ENCODE measurements at places on chromosomes 12 and 14. TPM values are rescaled to one million over a fixed set of nuclear protein-coding genes. Genes with fewer than 3 reads are reported as not detected.

Gene ZNF385A
- 102 TPM for total RNA-seq

Gene FIGNL2
- total RNA-seq, result 0.50 TPM

Gene SERPINA12
- not detected for total RNA-seq

Gene OAS2
- total RNA-seq, result 2.0 TPM

Gene RGS6
- total RNA-seq, result not detected

Gene RASSF9
- 13.5 TPM for total RNA-seq

Gene SMIM41
- total RNA-seq, result not detected

Gene CLEC1A
- total RNA-seq, result not detected

Gene PTPN21
- 10.0 TPM for total RNA-seq

Gene TMEM52B
- total RNA-seq, result not detected

Gene IRF2BPL
- total RNA-seq, result 41.3 TPM

Gene CFAP73
- total RNA-seq, result not detected

Gene ARMH4
- 0.27 TPM for total RNA-seq

Gene MORN3
- not detected for total RNA-seq

Gene POTEM
- not detected for total RNA-seq

Gene FITM1
- 0.64 TPM for total RNA-seq

Gene TAS2R13
- 3.3 TPM for total RNA-seq

Gene SPRYD4
- 3.0 TPM for total RNA-seq
